ENCODE measurements at places on chromosomes 1 and 21.

GRCh38 chr1:156898161-156898566 is 4.6 kb downstream of the PEAR1 start:
- DNase-seq: no peak

DNA sequence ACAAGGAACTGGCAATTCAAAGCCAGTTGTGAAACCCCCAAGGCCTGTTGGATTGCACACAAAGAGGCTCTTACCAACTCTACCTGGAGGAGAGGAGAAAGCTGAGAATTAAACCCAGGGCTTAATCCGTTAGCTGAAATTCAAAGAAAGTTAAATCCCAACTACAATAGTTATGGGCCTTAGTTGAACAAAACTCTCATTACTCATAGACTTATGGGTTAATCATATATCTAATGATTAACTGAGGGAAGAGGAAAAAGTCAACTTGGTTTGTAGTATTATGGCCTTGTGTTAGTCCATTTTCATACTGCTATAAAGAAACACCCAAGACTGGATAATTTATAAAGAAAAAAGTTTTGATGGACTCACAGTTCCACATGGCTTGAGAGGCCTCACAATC is 838.2 kb upstream of the ADGRL2 start:
- DNase-seq: no peak

DNA sequence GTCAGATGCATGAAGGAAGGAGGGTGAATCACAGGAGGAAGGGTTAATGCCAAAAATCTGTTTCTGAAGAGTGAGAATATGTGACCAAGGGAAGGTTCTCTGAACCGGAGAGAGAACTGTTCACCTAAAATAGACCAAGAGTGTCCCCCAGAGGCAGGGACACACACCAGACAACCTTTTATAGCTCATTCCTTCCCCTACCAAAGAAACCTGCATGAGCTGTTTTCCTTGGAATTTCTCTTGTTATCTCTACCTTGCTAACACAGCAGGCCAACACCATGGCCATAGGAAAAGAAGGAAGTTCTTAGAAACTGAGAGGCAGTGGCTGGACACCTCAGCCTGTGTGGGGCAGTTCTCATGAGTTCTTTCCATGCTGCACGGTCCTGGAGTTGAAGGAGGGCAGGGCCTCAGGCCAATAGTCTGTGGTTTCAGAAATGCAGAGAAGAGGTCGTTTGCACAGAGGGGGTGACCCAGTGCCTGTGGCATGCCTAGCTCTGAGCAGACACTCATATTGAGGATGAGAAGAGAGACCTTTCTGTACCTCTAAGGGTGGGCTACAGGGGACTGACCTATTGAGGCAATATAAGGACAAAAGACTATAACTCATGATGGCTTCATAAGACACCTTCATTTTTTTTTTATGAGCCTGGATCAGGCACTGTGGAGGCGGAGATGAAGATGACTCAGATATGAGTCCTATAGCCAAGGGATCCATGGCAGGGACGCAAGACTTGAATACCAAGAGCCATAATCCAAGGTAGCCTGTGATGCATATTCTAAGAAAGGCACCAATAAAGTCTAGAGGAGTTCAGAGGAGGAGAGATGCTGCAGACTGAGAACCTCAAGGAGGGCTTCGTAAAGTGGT is 39.4 kb downstream of the IGFN1 start:
- DNase-seq: no peak

DNA sequence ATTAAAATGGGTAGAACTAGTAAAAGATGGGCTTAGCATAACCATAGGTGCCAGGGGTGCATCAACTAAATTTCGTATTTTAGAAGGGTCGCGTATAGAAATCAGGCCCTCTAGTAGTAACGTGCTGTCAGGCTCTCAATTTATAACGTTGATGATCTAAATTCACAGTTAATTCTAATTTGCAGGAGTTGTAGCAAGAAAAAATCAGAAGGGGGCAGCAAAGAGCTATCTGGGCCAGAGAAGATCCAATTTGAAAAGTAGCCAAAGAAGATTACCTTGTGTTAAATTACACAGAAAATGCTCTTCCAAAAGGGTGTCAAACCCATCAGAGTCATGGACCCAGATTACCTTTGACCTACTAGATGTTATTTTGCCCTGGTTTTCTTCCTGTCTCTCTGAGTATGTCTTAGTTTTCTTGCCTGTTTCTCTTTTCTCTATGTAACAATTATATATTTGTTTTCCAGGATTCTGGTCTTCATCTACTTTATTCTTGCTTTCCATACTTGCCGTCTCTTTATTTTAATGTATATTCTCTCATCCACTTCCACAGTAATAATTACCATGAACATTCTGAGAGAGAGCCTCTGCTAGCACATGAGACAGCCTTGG is 1030.9 kb downstream of the AMY1C start:
- peak; percentile 60 for DNase-seq

DNA sequence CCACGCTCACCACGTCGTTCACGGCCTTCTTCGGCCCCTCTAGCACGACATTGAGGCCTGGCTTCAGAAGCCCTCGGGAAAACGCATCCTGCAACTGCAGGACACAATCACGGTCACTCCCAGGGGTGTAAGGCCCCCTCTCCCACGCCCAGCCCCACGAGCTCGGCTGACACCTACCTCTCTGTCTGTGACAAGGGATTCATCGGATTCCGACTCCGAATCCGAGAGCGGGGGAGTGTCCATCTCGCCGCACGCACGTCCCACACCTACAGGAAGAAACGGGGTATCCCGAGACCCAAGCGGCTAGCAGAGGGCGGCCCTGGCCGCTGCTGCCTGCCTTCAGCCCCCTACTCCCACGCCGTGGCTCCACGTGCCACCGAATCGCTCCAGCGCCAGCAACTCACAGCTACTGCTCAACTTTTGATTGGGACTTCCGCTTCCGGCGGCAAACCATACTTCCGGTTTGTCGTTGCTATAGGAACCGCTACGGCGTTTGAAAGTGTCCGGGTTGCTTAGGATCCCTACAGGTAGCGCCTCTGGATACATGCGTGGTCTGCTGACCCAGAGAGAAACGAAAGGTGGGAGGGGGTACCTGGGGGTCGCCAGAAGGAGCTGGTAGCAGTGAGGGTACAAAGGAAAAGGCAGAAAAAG is at the start of the genes CFAP57 and EBNA1BP2:
Gene CFAP57 (plus strand): TSS at position 455 of the 651 bp plus-strand sequence. CDS start 424 bp downstream, outside the sequence.
Gene EBNA1BP2 (minus strand): TSS at position 415 of the 651 bp plus-strand sequence. CDS start 172 bp downstream, at position 243.
- DNase-seq: peak; percentile 95

GRCh38 chr1:30037251-30038118 is 685.9 kb downstream of the MATN1 start:
- no peak for DNase-seq

DNA sequence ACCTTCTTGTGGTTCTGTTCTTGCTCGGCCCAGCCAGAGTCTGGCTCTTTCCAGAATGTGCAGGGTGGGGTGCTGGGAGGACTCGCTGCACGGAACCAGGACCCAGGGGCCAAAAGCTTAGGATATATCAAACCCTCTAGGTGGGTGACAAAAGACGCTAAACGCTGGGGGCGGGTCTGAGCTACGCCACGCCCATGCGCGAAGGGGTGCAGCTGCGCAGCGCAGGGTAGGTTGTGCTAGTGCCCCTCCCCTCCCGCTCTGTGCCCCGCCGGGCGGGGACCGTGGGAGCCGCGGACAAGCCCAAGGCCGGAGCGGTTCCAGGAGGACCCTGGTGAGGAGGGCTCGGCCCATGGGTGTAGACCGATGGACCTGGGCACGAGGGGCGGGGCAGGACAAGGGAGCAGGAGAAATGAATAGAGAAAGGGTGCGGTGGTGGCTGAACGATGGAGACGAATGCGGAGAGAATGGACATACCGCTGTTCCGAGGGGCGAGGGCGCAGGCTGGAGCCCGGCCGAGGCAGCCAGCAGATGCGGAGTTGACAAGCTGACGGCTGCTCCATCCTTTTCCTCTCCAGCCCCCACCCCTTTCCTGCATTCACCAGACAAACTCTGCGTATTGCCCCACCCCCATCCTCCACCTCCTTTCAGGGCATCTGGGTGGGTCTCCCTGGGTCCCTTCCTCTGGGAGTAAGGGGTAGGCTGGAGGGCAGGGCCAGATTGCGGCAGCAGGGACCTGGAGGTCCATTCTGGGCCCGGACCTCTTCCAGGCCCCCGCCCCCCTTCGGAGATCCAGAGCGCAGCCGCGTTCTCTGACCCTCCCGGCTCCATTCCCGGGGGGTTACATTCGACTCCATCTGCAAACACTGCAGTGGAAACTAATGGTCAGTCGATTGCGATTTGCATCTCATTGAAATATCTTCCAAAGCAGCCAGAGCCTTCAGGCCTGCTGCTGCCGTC is at the start of gene RUSC1:
Gene RUSC1 (plus strand): TSS at position 234 of the 957 bp plus-strand sequence. CDS start 880 bp downstream, outside the sequence.
- peak; percentile 83 for DNase-seq

- DNase-seq: no peak
Measured at GRCh38 chr21:43956670-43957035, 55.5 kb upstream of the TRAPPC10 start.

DNA sequence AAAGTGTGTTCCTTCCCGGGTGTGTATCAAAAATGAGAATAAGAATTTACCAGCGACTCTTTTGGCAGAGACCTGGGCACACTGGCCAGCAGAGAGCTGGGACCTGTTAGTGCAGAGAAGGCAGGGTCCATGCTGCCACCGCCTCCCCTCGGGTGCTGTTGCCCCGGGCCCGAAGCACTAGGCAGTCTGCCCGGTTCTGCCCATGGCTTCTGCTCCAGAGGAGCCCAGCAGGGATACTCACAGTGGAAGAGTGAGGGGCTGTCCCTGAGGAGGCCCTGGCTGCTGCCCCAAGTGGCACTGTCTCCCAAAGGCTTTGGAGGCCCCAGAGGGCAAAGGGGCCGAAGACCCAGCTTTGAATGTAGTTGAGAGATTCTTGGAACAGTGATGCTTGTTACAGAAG is 80.5 kb downstream of the MIS18A start:
- no peak for DNase-seq
